HTR-8/SVneo (cell line): ENCODE measurements at places on chromosomes 6 and 20.
A peak's percentile ranks its signal among the peaks of the same experiment; 100 is the strongest.

GRCh38 chr6:26307850-26308249 is 57.1 kb upstream of the BTN3A2 start:
- no peak for DNase-seq

DNA sequence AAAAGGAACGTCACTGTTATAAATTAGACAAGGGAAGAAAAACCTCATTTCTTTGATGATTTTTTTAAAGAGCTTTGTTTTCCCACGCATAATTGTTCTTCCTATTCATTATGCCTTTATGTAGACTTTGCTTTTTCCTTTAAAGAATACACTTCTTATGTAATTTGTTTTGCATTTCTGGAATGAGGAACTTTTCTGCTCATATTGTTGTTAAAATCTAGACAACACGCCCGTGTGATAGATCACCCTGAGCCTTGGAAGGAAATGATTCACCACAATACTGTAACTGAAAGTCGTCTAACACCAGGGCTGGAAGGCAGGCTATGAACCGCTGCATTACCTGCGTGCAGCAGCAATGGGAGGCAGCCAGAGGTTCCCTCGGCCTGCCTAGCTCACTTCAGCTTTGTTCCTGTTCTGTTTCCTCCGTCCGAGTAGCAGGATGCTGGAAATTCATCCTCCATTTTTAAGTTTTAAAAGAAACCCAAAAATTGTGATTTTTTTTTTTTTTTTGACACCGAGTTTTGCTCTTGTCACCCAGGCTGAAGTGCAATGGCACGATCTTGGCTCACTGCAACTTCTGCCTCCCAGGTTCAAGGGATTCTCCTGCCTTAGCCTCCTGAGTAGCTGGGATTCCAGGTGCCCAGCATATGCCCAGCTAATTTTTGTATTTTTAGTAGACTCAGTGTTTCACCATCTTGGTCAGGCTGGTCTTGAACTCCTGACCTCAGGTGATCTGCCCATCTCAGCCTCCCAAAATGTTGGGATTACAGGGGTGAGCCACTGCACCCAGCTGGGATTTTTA is 49.6 kb upstream of the ZNF217 start:
- peak; percentile 95 for DNase-seq

GRCh38 chr20:21796059-21796458 is 90.6 kb downstream of the PAX1 start:
- no peak for DNase-seq

DNA sequence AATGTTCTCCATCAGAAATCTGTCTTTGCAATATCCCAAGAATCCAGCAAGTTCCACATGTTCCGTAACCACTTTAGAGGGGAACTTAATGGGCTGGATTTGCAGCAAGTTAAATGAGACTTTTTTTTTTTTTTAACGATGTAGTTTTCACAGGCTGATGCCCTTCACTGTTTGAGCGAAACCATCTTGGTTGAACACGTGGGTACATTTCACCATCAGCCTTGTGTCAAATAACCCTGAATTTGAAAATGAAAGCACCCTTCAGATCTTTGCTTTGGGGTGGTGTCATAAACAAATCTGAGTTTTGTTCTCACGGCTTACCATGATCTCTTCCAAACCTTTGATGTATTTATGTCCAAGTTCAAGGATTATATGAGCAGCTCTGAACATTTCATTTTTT is 73.7 kb upstream of the EXOC2 start:
- DNase-seq = no peak

DNA sequence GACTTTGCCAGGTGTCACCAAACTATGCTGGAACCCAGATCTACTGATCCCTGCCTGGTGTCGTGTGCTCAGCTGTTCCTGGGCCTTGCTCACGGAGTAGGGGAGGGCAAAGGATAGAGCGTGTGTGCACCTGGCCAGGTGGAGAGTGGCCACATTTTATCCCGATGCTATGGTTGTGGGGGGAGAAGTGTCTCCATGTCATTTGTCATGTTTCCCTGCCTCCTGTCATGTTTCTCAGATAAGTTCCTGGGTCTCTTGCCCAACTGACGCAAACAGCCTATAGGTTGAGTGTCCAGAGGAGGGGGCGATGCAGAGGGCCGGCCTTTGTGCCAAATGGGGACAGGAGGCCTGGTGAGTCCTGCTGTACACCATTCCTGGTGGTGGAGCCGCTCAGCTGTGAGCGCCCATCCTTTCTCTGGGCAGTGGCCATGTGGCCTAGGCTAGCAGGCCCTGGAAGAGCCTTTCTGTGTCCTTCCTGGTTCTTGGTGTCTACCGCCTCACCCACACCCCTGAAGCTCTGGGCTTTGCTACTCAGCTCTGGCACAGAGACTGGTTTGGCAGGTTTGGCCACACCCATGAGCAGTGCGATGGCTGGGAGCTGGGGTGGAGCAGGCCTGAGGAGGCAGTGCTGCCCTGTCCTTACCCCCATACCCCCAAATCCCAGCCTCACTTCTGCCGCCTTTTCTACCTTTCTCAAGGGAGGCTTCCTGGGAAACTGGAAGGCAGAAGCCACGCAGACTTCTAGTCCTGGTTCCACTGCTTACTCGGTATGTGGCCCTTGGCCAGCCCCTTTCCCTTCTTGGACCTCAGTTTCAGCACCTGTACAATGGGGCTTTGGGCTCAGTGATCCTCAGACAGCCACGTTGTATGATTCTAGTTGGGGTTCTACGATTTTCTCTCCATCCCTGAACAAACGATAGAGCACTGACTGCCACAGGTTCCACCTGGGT is 32.3 kb upstream of the EPB41L1 start:
- no peak for DNase-seq

DNA sequence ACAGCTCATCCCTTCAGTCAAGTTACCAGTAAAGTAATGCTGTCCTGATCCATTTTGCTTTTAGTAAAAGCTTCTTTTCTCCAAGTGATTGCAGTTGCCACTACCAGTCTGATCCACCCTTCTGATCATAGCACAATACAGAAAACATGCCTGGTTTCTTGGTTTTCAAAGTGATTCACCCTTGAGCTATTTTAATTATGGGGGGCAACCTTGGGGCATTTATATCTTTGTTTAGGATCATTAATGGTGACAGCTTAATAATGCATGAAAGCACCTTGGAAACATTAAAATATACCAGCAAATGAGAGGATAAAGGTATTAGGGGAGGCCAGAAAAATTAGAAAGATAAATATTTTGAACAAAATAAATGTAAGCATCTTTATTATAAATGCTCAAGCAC is 38.4 kb downstream of the LRRC1 start:
- no peak for DNase-seq

DNA sequence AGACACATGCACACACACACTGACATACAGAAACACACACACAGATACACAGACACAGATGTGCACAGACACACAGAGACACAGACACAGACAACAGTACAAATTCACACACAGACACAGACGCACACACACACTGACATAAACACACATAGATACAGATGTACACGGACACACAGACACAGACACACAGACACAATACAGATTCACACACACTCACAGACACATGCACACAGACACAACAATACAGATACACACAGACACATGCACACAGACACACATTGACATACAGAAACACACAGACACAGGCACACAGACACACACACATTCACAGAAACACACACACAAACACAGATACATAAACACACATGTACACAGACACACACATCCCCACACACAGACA is 183.6 kb downstream of the SMOC2 start:
- DNase-seq = no peak

DNA sequence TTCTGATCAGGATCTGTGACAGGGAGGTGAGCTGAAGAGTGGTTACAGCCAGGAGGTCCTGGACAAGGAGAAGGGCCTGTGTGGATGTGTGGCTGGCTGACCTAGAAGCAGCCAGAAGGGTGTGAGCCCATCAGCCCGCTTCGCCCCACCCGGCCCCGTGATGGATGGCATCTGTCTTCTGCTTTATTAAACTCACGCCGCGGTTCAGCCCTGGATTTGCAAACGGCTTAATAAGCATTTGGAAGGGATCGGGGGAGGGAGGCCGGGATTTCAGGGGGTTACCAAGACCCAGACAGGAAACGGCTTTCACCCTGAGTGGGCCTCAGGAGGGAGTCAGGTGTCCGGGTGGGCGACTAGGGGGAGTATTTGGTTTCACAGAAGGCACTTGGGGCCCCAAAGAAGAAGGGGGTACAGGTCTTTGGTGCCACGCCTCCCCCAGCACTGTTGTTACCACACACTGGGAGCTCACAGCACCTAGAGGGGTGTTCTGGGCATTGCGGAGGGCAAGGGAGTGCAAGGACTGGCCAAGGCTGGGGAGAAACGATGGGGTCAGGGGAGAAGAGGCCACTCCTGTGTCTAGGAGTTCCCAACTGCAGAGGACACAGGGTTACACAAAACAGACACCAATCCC is 53.8 kb upstream of the FOXP4 start:
- DNase-seq = no peak

DNA sequence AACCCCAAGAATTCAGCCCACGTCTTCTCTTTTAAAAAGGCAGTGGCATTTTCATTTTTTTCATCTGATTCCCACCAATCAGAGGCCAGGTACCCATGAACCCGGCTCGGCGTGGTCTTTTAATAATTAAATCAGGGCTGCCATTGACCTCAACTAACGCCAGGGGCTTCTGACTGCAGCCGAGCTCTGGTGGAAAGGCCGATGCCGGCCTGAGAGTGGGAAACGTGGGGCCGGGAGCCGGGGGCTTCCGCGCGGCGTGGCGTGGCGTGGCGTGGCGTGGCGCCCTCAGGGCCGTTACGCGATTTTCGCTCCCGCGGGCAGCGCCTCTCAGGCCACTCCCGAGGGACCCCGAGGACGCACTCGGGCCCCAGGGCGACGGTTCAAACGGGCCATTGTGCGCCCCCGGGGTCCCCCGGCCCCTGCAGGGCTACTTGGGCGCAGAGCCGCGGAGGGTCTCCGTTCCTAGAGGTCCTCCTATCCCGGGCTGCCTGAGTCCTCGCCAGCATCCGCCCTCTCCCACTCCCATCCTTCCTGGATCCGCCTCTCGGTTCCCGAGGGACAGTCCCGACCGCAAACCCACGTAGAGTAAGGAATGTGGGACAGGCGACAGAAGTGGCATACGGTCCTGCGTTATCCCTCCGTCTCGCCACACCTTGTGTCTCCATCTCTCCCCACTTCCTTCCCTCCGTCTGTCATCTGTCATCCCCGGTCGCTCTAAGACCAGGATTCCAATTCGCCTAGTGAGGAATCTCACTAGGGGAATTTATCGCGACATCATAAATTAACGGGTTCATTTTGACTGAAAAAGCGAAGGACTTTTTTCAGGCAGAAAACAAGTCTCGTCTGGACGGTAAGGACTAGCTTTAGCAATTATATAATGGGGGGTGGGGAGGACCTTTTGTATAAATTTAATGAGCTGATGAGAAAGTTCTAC is 876 bp upstream of the TBPL1 start:
- DNase-seq = peak; percentile 68

DNA sequence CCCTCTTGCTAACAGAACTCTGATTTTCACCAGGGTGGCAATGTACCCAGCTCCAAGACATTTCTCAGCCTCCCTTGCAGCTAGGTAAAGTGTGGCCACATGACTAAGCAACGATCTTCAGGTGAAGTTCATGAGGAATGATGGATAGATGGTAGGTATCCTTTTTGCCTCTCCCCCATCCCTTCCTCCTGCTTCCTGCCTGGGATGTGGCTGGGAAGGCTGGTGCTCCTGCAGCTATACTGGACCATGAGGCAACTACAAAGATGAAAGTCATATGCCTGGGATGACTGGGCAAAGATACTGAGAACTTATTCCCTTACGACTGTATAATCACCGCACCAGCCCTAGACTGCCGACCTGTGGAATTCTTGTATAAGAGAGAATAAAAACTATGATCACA is 13.4 kb downstream of the ZNF335 start:
- no peak for DNase-seq

- DNase-seq = no peak
Observed at GRCh38 chr6:128118401-128118800, 217.5 kb upstream of the THEMIS start.

DNA sequence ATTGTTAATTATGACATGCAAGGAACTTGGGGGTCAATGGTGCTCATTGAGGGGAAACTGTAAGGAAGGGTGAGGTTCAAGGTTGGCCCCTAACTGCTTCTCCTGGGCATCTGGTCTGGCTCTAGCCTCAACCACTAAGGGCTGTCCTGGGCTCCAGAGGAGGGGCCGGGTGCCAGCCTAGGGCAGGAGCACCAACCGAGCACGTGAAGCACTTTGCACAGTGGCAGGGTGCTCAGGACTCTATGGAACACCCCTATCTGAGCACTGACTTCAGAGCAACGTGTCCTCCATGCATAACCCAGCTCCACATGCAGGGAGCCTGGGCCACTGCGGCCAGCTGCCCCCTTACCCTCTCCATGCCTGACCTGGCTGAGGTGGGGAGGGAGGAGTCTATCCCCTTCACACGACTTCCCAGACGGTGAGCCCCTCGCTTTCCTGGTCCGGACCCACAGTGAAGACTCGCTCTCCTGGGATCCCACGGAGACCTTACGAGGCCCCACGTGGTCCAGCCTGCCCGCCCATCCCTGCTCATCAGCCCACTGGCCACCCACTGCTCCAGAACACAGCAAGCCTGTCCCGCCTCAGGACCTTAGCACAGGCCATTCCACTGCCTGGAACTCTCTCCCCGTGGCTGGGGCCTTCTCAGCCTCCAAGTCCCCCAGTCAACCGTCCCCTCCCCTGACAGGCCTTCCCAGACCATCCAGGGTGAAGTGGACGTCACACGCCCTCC is 40.8 kb upstream of the STX16 start:
- DNase-seq = no peak

- DNase-seq = no peak
Observed at GRCh38 chr20:50246367-50247195, 56.0 kb downstream of the CEBPB start.

- DNase-seq = no peak
Observed at GRCh38 chr6:146489468-146490151, 54.0 kb upstream of the RAB32 start.

DNA sequence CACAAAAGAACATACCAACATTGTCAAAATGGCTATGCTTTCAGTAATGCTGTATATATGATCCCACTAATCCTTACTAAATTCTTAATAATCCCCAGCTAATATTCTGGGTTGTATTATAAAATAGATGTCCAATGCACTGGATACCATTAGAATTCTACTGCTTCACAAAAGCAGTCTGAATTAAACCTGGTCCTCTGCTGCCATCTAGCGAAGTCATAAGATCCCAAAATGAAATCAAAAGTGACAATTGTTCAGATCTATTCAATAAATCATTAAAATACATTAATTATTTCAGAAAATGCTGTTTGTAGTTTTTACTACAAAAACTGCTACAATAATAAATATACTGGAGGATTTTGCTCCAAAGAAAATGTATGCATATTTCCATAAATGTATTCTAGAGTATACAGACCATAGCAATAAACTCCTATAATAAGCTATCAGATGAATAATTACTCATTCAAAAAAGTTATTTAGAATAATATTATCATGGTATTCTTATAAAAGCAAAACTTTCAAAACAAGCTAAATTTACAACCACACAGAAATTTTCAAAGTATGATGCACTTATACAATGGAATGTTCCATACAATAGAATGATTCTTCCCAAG is 92.6 kb downstream of the RNGTT start:
- peak; percentile 18 for DNase-seq
